ENCODE measurements at places on chromosomes 13 and 19.

DNA sequence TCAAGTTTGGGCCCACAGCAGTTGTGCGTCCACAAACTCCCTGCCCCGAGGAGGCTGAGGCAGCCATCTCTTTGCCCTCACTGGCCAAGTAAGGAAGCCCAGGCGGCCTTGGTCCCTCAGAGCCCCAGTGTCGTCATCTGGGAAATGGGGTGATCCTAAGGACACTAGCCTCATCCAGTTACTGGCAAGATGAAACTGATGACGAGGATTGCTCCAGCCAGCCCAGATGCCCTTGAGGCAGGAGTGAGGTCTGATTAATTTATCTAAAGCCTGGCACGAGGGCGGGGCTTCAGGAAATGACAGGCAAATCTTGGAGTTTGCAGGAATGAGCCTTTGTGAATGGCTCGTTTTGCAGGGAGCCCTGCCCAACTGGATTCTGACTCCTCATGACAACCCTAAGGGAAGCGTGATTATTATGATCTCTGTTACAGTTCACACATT, 5.6 kb downstream of the LIPE start:
- DNase-seq = no peak

DNA sequence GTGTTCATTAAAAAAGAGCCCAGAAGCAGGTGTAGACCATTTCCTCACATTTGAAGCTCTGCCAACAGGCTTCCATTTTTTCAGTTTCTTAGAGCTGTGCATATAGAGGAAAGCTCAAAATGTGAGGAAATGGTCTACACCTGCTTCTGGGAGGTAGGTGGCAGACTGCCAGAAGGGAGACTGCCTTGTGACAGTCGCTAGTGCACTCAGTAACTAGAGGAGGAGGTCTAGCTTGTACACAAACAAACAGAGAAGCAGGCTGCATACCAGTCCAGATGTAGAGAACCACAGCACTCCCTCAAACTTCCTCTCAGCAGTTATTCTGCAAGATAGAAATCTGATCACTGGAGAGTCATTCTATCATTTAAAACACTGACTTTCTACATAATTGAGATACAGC, 800.2 kb downstream of the EFNB2 start:
- DNase-seq = no peak

- DNase-seq = no peak
Measured at GRCh38 chr19:589693-590395, at the start of gene HCN2. Gene HCN2, plus strand, starts transcription at chr19:589881. Its CDS starts 65 bp downstream, at chr19:589946.

DNA sequence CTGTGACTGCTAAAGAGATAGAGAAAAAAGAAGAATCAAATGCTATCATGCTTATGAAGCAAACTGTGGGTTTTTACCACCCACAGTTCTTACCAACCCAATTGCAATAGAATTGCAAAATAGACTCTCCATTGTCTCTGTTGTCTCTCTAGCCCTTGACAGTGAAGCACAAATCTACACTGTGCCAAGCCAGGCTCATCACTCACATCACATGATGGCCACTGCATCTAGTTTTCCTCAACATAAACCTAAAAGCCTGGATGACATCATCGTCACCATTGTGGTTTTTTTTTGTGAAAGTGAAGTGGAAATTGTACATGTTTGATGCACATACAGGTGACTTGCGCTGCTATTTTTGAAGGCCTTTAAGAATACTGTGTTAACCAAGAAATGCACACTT, 56.1 kb downstream of the KL start:
- no peak for DNase-seq

DNA sequence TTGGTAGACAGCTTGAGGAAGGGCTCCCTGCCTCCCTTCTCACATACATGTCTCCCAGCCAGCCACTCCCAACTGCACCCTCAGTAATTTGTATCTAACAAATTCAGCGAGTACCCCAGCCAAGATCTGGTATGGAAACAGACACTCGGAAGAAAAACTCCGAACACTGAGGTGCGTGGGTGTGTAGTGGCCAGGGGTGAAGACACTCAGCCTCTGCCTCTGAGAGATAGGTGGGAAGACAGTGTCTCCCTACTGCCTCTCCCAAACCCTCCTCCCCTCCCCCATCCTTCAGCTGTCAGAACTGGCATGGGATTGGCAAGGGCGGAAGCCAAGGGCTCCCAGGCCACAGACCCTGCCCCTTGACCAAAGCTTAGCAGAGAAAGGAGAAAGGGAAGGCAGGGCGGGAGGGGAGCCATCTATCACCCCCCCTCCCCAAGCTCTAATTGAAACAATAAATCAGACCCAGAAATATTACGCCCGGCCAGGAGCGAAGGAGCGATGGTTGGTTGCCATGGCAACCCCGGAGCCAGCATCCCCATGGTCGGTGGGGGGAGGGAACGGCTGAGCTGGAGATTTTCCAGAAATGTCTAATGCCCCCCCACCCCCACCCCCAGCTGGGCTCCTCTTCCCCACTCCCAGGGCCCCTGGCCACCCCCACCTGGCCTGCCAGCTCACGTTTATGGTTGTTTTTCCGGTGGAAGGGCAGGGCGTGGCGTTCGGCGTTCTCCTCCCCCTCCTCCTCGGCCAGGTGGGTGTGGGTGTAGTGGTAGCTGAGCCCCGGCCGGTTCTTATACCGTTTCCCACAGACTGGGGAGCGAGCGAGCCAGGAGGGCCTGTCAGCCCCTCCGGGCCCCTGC, 7.0 kb downstream of the DPF1 start:
- no peak for DNase-seq

DNA sequence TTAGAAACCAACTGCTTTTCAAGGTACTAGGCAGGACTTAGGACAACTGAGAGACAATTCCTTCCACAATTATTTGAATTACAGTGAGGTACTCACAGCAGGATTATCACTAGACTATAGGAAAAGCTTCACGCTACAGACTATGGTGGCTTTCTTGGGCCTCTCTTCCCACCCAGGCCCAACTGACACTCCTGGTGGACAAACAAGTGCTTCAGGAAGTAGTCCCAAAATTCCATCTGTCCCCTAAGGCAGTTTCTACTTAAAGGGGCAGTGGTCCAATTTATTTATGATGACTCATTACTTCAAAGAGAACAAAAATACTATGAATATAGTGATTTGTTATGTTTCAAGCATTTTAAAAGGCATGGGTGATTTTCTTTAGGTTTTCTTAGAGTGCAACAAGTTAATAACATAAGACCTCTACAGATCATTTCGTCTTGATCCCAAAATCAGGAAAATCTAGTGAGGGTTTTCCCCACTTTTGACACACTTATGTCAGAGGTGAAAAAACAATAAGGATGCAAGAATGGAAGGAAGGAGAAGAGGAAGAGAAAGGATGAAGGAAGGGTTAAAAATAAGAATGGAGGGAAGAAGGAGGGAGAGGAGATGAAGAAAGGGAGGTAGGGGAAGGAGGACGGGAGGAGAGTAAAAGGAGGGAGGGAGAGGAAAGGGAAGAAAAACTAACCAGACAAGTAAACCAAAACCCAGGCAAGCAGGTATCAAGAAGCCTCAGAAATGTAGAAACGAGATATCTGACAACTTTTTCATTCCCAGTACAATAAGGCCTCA, 100.7 kb downstream of the SERP2 start:
- no peak for DNase-seq

DNA sequence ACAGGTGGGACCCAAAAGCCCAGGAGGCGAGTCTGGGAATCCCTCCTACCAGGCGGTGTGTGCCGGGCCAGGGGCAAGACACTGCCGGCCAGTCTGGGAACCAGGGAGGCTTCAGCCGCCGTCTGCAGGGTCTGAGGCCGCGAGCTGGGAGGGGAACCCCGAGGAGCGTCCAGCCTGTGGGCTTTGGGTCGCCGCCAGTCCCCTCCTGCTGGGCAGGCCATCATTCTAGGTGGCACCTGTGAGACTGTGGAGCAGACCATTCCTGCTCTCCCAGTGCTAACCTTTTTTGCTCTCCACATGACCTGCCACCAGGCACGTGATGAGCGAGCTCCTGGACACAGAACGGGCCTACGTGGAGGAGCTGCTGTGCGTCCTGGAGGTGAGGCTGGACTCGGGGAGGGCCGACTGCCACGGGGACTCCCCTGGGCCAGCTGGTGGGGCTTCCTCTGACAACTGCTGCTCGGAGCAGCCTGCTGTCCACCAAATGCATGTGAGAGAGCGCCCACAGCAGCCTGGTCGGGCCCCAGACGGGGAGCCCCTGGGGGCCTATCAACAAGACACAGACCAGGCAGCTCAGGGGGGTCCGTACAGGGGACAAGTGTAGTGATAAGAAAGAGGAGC, 24.6 kb upstream of the F7 start:
- no peak for DNase-seq

- no peak for DNase-seq
Measured at GRCh38 chr19:46035986-46036743, 4.6 kb downstream of the IGFL4 start.

DNA sequence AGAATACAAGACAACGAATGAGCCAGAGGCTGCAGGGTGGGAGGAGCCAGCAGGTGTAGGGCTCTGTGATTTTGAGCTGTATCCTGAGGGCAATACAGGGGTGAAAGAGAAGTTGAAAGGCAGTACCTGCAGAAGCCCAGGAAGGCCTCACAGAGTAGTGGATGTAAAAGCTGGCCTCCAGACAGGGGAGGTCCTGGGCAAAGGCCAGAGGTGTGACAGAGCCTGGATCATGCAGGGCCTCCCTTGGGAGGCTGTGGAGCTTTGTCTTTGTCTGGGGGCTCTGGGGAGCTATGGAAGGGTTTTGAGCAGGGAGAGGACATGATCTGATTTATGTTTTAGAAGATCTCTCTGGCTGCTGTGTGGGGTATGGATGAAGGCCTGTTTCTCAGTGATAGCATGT, 2.7 kb downstream of the MEGF8 start:
- no peak for DNase-seq

GRCh38 chr19:23817519-23817918, 58.8 kb upstream of the ZNF681 start:
- no peak for DNase-seq

DNA sequence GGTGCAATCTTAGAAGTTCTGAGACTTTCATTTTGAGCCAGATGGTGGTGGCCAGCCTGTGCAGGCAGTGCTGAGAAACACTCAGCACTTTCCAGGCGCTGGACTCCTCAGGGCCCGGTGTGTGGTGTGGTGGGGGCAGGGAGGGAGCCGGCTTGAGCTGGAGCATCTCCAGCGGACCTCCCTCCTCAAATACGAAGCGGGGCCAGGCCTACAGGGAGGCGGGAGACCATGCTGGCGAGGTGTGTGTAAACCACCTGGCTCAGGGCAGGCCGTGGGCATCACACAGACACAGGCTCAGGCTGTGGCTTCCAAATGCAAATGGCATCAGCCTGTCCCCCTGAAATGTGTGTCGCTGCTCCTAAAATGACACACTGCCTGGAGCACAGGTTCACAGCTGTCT, 33.3 kb upstream of the RANBP3 start:
- no peak for DNase-seq

DNA sequence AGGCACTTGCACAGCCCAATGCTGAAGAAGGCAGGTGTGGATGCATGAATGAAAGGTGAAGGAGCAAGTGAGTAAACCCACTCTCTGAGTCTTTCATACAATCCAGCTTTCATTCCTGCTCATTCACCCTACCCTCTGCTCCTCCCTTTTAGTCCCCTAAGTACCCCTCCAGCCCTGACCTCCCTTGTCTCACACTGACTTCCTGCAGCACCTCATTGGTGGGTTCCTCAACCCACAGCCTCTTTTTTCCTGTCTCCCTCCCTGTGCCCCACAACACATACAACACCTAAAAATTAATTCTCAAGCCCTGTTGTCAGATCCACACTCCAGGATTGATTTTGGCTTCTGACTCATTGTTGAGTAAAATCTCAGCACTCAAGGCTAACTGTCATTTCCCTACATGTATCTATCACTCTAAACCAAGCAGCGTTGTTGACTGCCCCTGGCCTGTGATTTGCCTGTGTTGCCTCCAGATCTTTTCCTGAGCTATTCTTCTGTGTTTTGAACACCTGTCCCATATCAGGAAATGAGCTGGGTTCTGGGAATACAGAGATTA, 177.3 kb upstream of the SERP2 start:
- no peak for DNase-seq

DNA sequence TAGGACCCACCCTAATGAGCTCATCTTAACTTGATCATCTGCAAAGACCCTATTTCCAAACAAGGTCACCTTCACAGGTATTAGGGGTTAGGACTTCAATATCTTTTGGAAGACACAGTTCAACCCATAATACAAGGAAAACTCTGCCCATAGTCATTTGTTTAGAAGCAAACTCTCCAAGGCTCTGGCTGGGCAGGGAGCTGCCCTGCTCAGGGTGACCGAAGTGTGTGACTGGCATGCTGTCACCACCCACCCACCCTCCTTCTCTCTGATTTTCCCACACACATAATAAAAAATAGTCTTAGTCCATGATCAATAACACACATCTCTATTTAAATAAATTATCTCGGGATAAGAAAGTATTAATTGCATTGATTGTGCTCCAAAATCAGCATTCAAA, 161.1 kb downstream of the KCTD15 start:
- no peak for DNase-seq

DNA sequence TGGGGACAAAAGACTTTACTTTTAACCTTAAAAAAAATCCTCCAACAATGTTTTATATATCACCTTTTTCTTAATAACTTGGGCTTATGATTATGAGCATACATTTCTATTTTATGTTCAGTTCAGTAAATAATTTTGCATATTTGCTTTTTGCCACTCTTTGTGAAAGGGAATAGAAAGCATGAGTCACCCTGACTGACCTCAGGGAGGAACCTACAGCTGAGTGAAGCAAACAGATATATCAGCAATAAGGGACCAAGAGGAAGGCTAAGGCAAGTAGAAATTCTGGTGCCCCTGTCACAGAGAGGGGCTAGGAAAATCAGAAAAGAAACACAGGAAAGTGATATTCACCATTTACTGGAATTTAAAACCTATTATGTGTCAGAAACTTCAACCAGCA, 37.2 kb upstream of the SOHLH2 start:
- peak; percentile 7 for DNase-seq

DNA sequence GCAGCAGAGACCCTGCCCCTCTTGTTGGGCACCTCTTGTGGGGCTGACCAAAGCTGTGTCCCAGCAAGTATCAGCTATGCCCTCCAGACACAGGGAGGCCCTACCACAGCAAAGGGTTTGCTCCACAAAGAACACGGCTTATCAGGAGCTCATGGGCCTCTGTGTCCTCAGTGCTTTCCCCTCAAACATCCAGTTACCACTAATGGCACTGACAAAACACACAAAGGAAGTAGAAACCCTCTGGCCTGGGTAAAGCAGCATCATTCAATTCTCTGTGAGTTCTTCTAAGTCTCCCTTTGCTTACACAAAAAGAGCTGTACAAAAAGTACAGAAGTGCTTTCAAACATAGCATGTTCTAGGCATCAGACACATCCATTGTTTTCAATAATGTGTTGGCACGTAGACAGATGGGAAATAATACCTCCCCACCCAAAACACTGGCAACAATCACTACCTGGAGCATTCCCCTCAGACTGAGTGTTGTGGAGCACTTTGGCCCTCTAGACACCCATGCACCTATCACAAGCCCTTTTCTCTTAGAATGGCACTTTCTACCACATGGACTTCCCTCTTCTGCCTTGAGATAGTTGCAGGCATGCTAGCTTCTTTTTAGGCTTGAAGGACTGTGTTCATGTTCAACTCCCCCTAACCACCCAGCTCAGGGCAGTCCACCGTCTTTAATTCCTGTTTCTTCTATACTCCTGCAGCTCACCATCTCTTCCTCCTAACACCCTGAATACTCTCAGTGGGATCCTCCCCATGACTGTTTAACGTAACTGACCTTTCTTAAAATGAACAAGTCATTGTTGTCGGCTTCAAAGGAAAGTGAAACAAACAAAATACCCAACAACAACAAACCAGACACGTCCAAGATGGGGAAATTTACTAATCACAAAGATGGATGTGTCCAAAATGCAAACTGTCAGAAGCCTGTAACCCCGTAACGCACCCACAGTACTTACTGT, 43.5 kb downstream of the ATP7B start:
- no peak for DNase-seq

- DNase-seq = peak; percentile 68
Measured at GRCh38 chr13:99307648-99308339, 595 bp upstream of the GPR183 start.
